ENCODE measurements at places on chromosomes 7 and 10.

GRCh38 chr7:52197221-52197620 lies 838.2 kb upstream of the POM121L12 start:
- H3K4me3 ChIP-seq = no peak overlapping the region
- DNase-seq = no peak
- no peaks in the 10 kb centered on the region for H3K4me1 ChIP-seq
- no peak overlapping the region for H3K27ac ChIP-seq
- no peaks in the 10 kb centered on the region for H3K36me3 ChIP-seq

- H3K4me3 ChIP-seq = no peak overlapping the region
- H3K27ac ChIP-seq = no peak overlapping the region
- H3K27me3 ChIP-seq = no peaks in the 10 kb centered on the region
- no peak for DNase-seq
- peaks cover 3% of the 10 kb centered on the region for H3K4me1 ChIP-seq
- H3K36me3 ChIP-seq = no peaks in the 10 kb centered on the region
Measured at GRCh38 chr7:66737667-66738066, 2.9 kb upstream of the RABGEF1 start.

- no peak for DNase-seq
- H3K27ac ChIP-seq = no peak overlapping the region
- H3K36me3 ChIP-seq = no peaks in the 10 kb centered on the region
- H3K27me3 ChIP-seq = no peaks in the 10 kb centered on the region
- no peaks in the 10 kb centered on the region for H3K4me1 ChIP-seq
Measured at GRCh38 chr10:131820626-131821025, 80.2 kb upstream of the PPP2R2D start.

GRCh38 chr7:100488333-100489095 lies 4.8 kb downstream of the NYAP1 start:
- no peaks in the 10 kb centered on the region for H3K36me3 ChIP-seq
- no peak overlapping the region for H3K4me3 ChIP-seq
- H3K27ac ChIP-seq = no peak overlapping the region
- no peak for DNase-seq
- H3K27me3 ChIP-seq = peaks cover 3% of the 10 kb centered on the region
- H3K4me1 ChIP-seq = no peaks in the 10 kb centered on the region

DNA sequence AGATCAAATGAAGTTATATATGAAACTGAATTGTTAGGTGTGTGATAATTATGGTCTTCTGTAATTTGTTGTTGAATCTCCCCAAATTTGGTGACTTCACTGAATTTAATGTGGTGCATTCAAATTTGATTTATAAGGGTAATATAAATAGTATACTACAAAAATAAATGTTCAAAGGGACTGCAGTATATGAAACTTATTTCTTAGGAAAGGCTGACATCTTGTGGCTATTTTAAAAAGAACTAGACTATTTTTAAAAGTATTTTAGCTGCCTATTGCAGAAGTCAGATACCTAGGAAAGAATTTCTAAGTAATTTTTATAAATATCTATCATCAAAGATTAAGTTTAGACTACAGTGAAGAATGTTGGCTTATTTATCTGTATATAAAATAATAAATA lies 36.6 kb downstream of the ATRNL1 start:
- no peak overlapping the region for H3K4me3 ChIP-seq
- no peaks in the 10 kb centered on the region for H3K4me1 ChIP-seq
- no peaks in the 10 kb centered on the region for H3K27me3 ChIP-seq
- DNase-seq = no peak

DNA sequence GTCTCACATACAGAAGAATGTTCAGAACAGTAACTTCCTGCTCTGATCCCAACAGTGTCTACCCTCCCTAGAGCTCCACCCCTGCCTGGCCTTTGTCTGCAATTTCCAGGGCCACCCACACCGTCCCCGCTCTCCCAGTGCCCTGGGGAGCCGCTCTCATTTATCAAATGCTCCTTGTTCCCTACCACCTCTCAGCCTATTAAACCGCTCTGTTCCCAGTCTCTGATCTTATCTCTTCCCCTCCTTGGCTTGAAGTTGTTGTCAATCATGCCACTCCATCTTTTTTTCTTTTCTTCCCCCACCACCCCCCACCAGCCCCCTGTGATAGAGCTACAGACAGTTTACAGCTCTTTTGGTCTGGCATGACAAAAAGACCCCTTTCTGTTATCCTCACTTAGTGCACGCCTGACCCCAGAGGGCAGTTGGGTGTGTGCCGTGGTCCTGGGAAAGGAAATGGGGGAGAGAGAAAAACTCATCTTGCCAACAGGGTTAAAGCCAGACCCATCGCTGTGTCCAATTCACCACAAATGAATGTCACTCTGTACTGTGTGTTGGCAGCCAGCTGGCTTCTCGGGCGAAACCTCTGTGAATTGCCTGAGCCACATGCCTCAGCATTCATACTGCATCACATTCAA lies 28.8 kb upstream of the HECTD2 start:
- peaks cover 12% of the 10 kb centered on the region for H3K4me1 ChIP-seq
- no peaks in the 10 kb centered on the region for H3K36me3 ChIP-seq
- no peak overlapping the region for H3K27ac ChIP-seq
- no peak overlapping the region for H3K4me3 ChIP-seq
- H3K27me3 ChIP-seq = no peaks in the 10 kb centered on the region

DNA sequence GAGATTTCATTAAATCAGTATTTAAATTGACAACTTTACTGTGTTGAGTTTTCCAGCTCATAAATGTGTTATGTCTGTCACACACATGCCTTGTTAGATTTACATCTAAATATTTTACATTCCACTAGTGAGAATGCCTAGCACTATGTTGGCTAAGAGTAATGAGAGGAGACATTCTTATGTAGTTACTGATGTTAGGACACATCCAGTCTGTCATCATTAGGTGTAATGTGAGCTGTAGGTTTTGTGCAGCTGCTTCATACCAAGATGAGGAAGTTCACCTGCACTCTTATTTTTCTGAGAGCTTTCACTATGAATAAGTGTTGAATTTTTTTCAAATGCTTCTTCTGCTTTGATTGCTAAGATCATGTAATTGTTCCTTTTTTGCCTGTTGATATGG lies 218.0 kb upstream of the IGFBP3 start:
- H3K27me3 ChIP-seq = no peaks in the 10 kb centered on the region
- no peak overlapping the region for H3K4me3 ChIP-seq
- H3K27ac ChIP-seq = peak overlapping the region; percentile 71
- H3K4me1 ChIP-seq = no peaks in the 10 kb centered on the region
- H3K36me3 ChIP-seq = no peaks in the 10 kb centered on the region
- DNase-seq = peak; percentile 69

DNA sequence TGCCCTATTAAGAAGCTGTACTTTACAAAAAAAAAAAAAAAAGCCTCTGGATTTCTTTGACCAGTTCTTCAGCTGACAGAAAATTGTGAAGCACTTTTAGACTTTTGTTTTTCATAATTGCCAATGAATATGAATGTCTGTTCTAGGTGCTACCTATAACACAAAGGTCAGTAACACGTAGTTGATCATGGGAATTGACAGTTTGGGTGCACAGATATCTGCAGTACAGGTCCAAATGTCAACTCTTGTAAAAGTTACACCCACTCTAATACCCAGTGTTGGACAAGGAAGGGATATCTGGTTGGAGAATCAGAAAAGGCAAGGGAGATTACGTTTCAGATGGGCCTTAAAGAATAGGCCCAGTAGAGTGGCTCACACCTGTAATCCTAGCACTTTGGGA lies 1.8 kb downstream of the REEP3 start:
- H3K4me3 ChIP-seq = no peak overlapping the region
- DNase-seq = no peak
- peaks cover 6% of the 10 kb centered on the region for H3K4me1 ChIP-seq

GRCh38 chr10:2882628-2883027 lies 184.7 kb upstream of the PFKP start:
- no peak overlapping the region for H3K4me3 ChIP-seq
- H3K4me1 ChIP-seq = no peaks in the 10 kb centered on the region
- no peak overlapping the region for H3K27ac ChIP-seq
- H3K36me3 ChIP-seq = no peaks in the 10 kb centered on the region

- H3K4me1 ChIP-seq = no peaks in the 10 kb centered on the region
- no peak overlapping the region for H3K4me3 ChIP-seq
- H3K36me3 ChIP-seq = peaks cover 5% of the 10 kb centered on the region
Measured at GRCh38 chr7:117212969-117213877, 109.6 kb downstream of the WNT2 start.

GRCh38 chr7:122219253-122219865 lies 75.3 kb upstream of the AASS start:
- H3K27me3 ChIP-seq = no peaks in the 10 kb centered on the region
- DNase-seq = no peak
- H3K4me3 ChIP-seq = no peak overlapping the region
- no peak overlapping the region for H3K27ac ChIP-seq
- H3K4me1 ChIP-seq = no peaks in the 10 kb centered on the region
- H3K36me3 ChIP-seq = no peaks in the 10 kb centered on the region

GRCh38 chr7:11727864-11728263 lies 104.1 kb downstream of the THSD7A start:
- no peaks in the 10 kb centered on the region for H3K4me1 ChIP-seq
- DNase-seq = no peak
- H3K27me3 ChIP-seq = no peaks in the 10 kb centered on the region
- no peak overlapping the region for H3K27ac ChIP-seq

- peak overlapping the region; percentile 42 for H3K27ac ChIP-seq
- H3K36me3 ChIP-seq = no peaks in the 10 kb centered on the region
- H3K27me3 ChIP-seq = no peaks in the 10 kb centered on the region
- H3K4me3 ChIP-seq = no peak overlapping the region
- H3K4me1 ChIP-seq = peaks cover 9% of the 10 kb centered on the region
- no peak for DNase-seq
Measured at GRCh38 chr10:34121781-34122622, 693.1 kb downstream of the PARD3 start.

GRCh38 chr7:134640842-134641715 lies 5.6 kb upstream of the BPGM start:
- H3K27me3 ChIP-seq = no peaks in the 10 kb centered on the region
- H3K4me1 ChIP-seq = no peaks in the 10 kb centered on the region
- no peak overlapping the region for H3K27ac ChIP-seq
- H3K36me3 ChIP-seq = no peaks in the 10 kb centered on the region
- peak; percentile 82 for DNase-seq
- H3K4me3 ChIP-seq = no peak overlapping the region

- no peak overlapping the region for H3K4me3 ChIP-seq
- no peaks in the 10 kb centered on the region for H3K4me1 ChIP-seq
- no peaks in the 10 kb centered on the region for H3K36me3 ChIP-seq
Measured at GRCh38 chr10:69093933-69094332, 6.0 kb downstream of the SRGN start.

DNA sequence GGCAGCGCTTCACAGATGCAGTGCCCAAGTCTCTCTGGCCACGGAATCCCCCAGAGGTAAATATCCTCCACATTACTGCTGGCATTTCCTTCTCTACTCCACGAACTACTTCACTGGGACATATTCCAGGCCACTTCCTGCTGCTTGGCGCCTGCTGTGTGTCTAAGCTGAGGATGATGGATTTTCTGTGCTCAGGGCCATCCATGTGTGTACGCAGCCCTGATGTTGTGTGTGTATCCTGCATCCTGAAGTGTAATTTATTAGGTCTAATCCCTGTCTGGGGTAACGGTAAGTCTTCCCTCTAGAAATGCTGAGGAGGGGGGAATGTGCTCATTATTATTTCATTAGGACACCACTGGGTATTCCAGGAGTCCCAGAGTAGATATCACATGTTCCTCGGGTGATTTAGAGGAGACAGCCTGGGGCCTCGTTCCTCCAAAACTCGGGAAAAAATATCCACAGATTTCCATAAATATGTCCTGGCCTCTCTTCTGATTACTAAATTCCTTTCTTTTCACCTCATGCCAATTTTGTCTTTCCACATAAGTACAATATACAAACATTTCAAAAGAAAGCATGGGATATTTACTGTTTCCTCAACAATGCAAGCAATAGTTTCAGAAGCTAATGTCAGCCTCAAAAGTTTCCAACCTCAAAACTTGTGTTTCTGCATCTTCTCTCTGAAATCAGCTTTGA lies 25.5 kb upstream of the HABP2 start:
- no peaks in the 10 kb centered on the region for H3K27me3 ChIP-seq
- H3K36me3 ChIP-seq = no peaks in the 10 kb centered on the region
- H3K4me1 ChIP-seq = no peaks in the 10 kb centered on the region
- no peak overlapping the region for H3K4me3 ChIP-seq
- H3K27ac ChIP-seq = no peak overlapping the region
- DNase-seq = no peak

- DNase-seq = peak; percentile 97
- no peaks in the 10 kb centered on the region for H3K27me3 ChIP-seq
- peak overlapping the region; percentile 86 for H3K27ac ChIP-seq
- H3K4me1 ChIP-seq = peaks cover 17% of the 10 kb centered on the region
- H3K36me3 ChIP-seq = peaks cover 39% of the 10 kb centered on the region
- H3K4me3 ChIP-seq = no peak overlapping the region
Measured at GRCh38 chr7:64999165-65000004, 7.1 kb downstream of the ERV3-1 start.

DNA sequence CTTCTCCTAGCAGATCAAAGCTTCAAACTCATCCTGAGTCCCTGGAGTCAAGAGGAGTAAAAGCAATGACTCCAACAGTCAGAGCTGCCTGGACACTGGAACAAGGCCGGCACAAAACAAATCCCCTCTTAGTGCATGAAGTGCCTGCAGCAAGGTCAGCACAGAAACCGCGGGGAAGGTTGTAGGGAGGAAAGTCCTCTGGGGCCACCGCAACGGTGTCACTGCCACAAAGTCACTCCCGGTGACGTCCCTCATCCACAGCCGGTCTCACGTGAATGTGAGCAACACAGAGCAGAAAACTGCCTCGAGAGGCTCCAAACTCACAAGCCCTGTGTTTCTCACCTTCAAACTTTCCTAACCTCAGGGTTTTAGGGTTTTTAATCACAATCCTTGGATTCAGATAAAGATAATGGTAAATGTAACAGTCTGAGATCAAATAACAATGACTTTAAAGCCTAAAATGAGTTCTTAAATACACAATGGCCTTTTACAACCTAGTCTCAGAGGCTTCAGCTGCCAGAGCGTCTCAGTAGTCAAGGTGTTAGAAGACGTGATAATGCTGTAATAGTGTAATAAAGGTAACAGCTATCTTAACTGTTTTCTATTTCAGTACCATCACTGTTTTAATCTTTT lies 274.3 kb downstream of the ZMYND11 start:
- no peak overlapping the region for H3K27ac ChIP-seq
- H3K4me3 ChIP-seq = no peak overlapping the region
- no peaks in the 10 kb centered on the region for H3K27me3 ChIP-seq
- DNase-seq = no peak

DNA sequence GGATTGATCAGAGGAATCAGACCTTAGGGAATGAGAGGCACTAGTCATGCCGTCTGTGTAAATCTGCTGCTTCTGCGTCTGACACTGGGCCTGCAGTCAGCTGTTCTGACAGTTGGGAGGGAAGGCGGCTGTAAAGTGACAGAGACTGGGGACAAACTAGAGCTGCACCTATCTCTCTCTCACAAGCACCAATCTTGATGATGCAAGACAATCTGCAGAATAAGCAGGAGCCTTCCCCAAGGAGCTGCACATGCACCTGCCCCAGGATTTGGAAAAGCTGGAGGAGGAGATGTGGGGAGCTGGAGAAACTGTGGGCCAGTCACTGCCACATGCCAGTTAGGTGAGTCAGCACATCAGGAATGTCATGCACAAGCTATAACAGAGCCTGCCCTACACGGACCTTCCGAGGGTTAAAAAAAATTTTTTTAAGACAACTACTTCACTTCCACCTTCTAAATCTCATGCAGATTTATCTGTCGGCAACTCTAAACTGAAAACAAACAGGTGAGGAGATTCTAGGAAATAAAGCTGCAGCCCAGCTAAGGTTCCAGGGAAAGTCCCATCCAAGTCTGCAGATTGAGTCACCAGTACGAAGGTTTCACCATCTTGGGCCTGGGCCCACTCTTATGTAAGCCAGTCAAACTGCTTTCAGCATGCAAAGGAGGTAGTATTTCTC lies 39.2 kb downstream of the ENO4 start:
- peaks cover 8% of the 10 kb centered on the region for H3K4me1 ChIP-seq
- H3K27ac ChIP-seq = no peak overlapping the region
- no peaks in the 10 kb centered on the region for H3K27me3 ChIP-seq
- no peak overlapping the region for H3K4me3 ChIP-seq
- H3K36me3 ChIP-seq = no peaks in the 10 kb centered on the region
- DNase-seq = peak; percentile 43

Measured in trophoblast cell (in vitro differentiated cells and primary cell).